Progenitor cell of endocrine pancreas (in vitro differentiated cells): ENCODE measurements at places on chromosomes 13 and 19. TPM values are rescaled to one million over a fixed set of nuclear protein-coding genes. Genes with fewer than 3 reads are reported as not detected.

Gene URAD
- total RNA-seq, result not detected in 2 replicates

Gene ATP4A
- total RNA-seq, result 0.18 TPM in 1 of 2 replicates, not detected in the other

Gene TSSK6
- 2.7 and 3.3 TPM in 2 replicates for total RNA-seq

Gene KIR3DL2
- not detected in 2 replicates for total RNA-seq

Gene XPO4
- total RNA-seq, result 22.8 and 23.7 TPM in 2 replicates

Gene SLC15A1
- 0.53 and 1.2 TPM in 2 replicates for total RNA-seq

Gene CGB3
- not detected in 2 replicates for total RNA-seq

Gene CEACAM4
- not detected in 2 replicates for total RNA-seq

GRCh38 chr19:48284896-48285295 is 15.0 kb downstream of the ZNF114 start:
- H3K27me3 ChIP-seq, result no peaks in the 10 kb centered on the region
- no peak for DNase-seq
- H3K27ac ChIP-seq, result no peak overlapping the region
- H3K4me3 ChIP-seq, result no peak overlapping the region

GRCh38 chr19:43941209-43941608 is 6.1 kb upstream of the ZNF45 start:
- H3K36me3 ChIP-seq, result no peaks in the 10 kb centered on the region
- no peak overlapping the region for H3K27ac ChIP-seq
- DNase-seq, result no peak
- H3K4me3 ChIP-seq, result no peak overlapping the region
- H3K4me1 ChIP-seq, result no peaks in the 10 kb centered on the region

GRCh38 chr13:61123538-61124289 is 291.9 kb downstream of the PCDH20 start:
- no peaks in the 10 kb centered on the region for H3K36me3 ChIP-seq
- peaks cover 3% of the 10 kb centered on the region for H3K4me1 ChIP-seq
- no peaks in the 10 kb centered on the region for H3K27me3 ChIP-seq
- H3K4me3 ChIP-seq, result no peak overlapping the region
- DNase-seq, result no peak

DNA sequence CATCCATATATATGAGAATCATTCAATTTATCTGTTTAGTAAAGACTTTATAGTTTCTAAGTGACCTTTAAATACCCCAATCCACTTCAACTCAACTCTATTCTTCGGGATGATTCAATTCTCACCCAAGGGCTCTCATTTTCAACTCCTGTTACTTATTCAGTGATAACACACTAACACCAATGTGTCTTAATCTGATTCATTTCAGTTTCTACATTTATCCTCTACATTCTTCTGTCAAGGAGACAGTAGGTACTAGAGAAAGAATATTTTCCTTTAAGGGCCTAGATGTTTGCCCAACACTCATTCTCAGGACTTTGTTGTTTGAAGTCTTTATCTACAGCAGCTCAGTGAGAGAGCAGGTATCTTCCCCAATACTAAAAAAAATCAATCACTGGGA is 7.1 kb downstream of the ARGLU1 start:
- H3K4me3 ChIP-seq, result no peak overlapping the region
- DNase-seq, result no peak
- no peak overlapping the region for H3K27ac ChIP-seq
- peaks cover 31% of the 10 kb centered on the region for H3K36me3 ChIP-seq
- peaks cover 44% of the 10 kb centered on the region for H3K4me1 ChIP-seq

DNA sequence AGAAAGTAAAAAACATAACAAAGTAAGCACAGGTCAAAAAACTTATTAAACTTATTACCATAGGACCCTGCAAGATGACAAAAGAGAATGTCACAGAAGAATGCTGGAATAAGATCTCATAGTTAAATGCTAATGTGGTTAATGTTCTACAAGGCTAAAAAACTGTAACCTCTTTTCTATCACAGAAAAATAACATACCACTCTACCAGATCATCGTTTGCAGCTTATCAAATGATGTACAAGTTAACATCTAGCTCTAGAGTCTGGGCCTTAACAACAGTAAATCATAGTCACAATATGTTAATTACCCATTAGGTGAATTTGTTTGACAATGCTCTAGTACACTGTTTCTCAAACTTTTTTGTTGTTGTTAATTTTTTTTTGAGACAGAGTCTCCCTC is 53.0 kb downstream of the NUFIP1 start:
- H3K4me3 ChIP-seq, result no peak overlapping the region
- H3K27ac ChIP-seq, result no peak overlapping the region
- H3K36me3 ChIP-seq, result peaks cover 12% of the 10 kb centered on the region

DNA sequence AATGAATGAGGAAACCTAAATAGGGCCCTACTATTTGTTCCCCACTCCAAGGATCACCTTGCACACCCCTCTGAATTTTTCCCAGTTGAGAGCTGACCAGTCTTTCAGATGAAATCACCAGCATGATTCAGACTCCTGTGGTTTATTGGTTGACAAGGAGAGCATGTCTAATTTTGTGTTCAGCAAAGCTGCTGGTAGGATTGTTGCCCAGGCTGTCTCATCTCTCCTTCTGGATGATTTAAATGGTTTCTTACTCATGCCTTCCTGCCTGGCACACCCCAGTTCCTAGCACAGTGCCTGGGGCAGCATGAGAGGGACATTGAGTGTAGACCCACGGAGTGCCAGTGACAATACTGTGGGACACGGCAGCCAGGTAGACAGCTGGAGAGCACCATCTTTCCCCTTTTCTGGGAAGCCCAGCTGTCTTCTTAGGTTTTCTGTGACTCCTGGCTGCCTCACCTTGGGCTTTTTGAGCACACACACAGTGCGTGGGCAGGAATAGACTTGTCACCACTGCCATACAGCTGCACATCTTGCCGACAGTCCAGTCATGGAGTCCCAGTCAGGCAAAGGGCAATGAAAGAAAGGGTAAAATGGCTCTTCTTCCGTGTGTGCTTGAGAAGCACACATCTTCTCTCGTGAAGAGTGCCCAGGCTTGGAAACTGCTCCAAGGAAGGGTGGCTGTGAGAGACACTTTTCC is 12.3 kb downstream of the FGF9 start:
- no peaks in the 10 kb centered on the region for H3K27me3 ChIP-seq
- H3K36me3 ChIP-seq, result peaks cover 18% of the 10 kb centered on the region
- no peak for DNase-seq
- no peak overlapping the region for H3K27ac ChIP-seq

- DNase-seq, result no peak
- no peak overlapping the region for H3K4me3 ChIP-seq
- H3K27ac ChIP-seq, result no peak overlapping the region
- H3K27me3 ChIP-seq, result peaks cover 7% of the 10 kb centered on the region
Observed at GRCh38 chr19:8192221-8192820, 16.8 kb upstream of the CERS4 start.

- peak overlapping the region; percentile 84 for H3K27ac ChIP-seq
- no peak for DNase-seq
- H3K4me3 ChIP-seq, result peak overlapping the region; percentile 79
- peaks cover 2% of the 10 kb centered on the region for H3K36me3 ChIP-seq
Observed at GRCh38 chr13:48410199-48410598, 2.7 kb downstream of the LPAR6 start.

DNA sequence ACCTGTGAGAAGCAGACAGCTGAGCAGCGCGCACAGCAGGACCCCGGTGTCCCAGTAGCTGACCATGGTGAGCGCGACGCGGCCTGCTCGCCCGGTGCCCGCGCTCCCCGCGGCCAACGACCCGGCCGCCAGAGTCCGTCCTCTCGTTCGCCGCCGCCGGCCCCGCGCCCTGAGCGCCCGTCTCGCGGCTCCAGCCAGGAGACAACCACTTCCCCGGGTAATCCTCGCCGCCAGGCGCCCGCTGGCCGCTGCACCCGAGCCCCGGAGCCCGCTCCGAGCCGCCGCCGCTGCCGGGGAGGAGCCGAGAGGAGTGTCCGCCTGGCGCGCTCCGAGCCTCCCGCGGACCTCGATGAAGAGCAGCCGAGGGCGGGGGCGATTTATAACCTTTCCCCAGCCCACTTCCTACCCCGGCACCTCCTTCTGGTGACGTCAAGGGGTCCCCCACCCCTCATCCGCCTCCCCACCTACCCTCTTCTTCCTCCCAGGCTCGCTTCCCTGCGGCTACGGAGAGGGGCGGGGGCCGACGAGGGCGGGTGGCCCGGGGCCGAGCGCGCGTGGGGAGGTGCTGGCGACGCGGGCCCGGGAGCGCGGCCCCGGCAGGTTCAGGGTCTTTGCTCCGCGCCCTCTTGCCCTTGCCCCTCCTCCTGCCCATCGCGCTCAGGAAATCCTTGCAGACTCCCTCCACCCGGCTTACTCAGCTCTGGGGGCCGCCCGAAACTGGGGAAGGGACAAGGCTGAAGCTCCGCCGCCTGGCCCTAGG is at the start of gene FLT1:
TSS of gene FLT1 (minus strand) at position 351 of the 760 bp plus-strand sequence. CDS start at position 66, 285 bp downstream.
- peak within 1 kb of the TSS; percentile 63 for H3K4me3 ChIP-seq
- H3K36me3 ChIP-seq, result no peaks in the 10 kb centered on the region
- peak within 1 kb of the TSS; percentile 21 for H3K27ac ChIP-seq

- H3K4me1 ChIP-seq, result no peaks in the 10 kb centered on the region
- peaks cover 11% of the 10 kb centered on the region for H3K36me3 ChIP-seq
- H3K27me3 ChIP-seq, result no peaks in the 10 kb centered on the region
- H3K27ac ChIP-seq, result peak overlapping the region; percentile 64
- no peak overlapping the region for H3K4me3 ChIP-seq
Observed at GRCh38 chr19:18861235-18861634, 29.5 kb downstream of the UPF1 start.

- H3K36me3 ChIP-seq, result no peaks in the 10 kb centered on the region
- DNase-seq, result no peak
- H3K4me1 ChIP-seq, result peaks cover 1% of the 10 kb centered on the region
- H3K27ac ChIP-seq, result no peak overlapping the region
Observed at GRCh38 chr13:21071924-21072323, 10.5 kb upstream of the LATS2 start.

- DNase-seq, result no peak
- H3K27ac ChIP-seq, result no peak overlapping the region
- H3K27me3 ChIP-seq, result no peaks in the 10 kb centered on the region
- H3K4me3 ChIP-seq, result no peak overlapping the region
Observed at GRCh38 chr13:24627946-24628345, 52.3 kb upstream of the ATP12A start.

DNA sequence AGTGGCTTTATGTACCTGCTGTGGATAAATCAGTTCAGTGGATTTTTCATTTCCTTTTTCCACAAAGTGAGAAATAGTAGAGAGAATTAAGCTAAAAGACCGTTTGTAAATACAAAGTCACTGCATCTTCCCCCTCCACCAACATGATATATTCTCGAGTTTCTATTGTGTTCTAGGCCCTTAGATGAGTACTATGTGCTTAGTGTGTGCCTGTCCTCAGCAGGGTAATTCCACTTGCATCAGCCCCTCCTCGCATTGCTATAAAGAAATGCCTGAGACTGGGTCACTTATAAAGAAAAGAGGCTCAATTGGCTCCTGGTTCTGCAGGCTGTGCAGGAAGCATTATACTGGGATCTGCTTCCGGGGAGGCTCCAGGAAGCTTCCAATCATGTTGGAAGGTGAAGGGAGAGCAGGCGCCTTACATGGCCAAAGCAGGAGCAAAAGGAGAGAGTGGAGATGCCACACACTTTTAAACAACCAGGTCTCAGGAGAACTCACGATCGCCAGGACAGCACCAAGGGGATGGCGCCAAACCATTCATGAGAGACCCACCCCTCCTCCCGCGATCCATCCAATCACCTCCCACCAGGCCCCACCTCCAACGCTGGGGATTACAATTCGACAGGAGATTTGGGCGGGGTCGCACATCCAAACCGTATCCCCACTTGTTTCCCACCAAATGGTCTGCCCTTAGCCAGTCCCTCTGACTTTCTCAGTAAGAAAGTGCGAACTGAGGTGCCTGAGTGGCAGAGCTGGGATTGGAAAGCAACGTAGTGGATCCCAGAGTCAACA is 102.3 kb upstream of the ABCC4 start:
- no peak for DNase-seq
- H3K4me1 ChIP-seq, result peaks cover 7% of the 10 kb centered on the region
- H3K27me3 ChIP-seq, result no peaks in the 10 kb centered on the region
- H3K36me3 ChIP-seq, result no peaks in the 10 kb centered on the region

GRCh38 chr13:67763384-67763783 is 533.2 kb upstream of the PCDH9 start:
- no peaks in the 10 kb centered on the region for H3K36me3 ChIP-seq
- no peaks in the 10 kb centered on the region for H3K27me3 ChIP-seq
- H3K4me1 ChIP-seq, result peaks cover 1% of the 10 kb centered on the region
- H3K27ac ChIP-seq, result no peak overlapping the region
- DNase-seq, result no peak
- H3K4me3 ChIP-seq, result no peak overlapping the region

- H3K27me3 ChIP-seq, result peaks cover 16% of the 10 kb centered on the region
- no peaks in the 10 kb centered on the region for H3K36me3 ChIP-seq
- H3K4me1 ChIP-seq, result no peaks in the 10 kb centered on the region
- DNase-seq, result no peak
Observed at GRCh38 chr19:6802336-6803035, 30.0 kb downstream of the VAV1 start.

GRCh38 chr19:6108721-6109633 is 1.3 kb downstream of the RFX2 start:
- H3K27me3 ChIP-seq, result no peaks in the 10 kb centered on the region
- H3K36me3 ChIP-seq, result peaks cover 3% of the 10 kb centered on the region
- DNase-seq, result no peak
- peaks cover 26% of the 10 kb centered on the region for H3K4me1 ChIP-seq

DNA sequence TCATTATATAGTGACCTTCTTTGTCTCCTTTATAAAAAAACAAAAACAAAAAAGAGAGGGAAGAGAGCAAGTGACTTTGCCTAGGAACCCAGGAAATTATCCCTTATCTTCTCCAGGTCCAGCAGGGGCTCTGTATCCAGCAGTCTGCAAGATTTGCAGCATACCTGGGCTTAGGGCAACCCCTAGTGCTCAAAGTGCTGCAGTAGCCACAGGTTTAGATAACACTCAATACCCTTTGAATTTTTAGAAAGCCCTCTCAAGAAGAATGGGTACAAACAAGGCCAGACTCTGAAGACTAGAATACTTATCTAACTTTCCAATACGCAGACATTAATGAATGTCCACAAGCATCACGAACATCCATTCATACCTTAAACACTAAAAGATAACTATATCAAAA is 43.2 kb downstream of the CCNA1 start:
- H3K4me3 ChIP-seq, result no peak overlapping the region
- no peaks in the 10 kb centered on the region for H3K4me1 ChIP-seq
- DNase-seq, result no peak

GRCh38 chr13:36666477-36667229 is 7.2 kb upstream of the SERTM1 start:
- H3K27ac ChIP-seq, result no peak overlapping the region
- peaks cover 47% of the 10 kb centered on the region for H3K27me3 ChIP-seq
- H3K4me3 ChIP-seq, result no peak overlapping the region

DNA sequence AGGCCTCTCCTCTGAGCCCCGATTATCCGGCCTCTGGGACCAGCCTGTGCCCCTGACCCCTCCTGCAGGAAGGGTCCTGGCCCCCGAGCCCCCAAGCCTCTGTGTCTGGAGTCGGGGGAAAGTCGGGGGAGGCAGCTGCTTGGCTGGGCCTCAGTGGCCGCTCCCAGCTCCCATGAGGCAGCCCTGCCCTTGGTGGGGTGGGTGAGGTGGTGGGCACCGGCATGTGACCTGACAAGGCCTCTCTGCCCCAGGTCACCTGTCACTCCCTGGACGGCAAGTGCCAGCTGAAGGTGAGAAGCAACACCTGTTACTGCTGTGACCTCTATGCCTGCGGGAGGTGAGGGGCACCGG is 41.5 kb downstream of the TMEM255B start:
- no peaks in the 10 kb centered on the region for H3K36me3 ChIP-seq
- no peak overlapping the region for H3K27ac ChIP-seq
- no peaks in the 10 kb centered on the region for H3K4me1 ChIP-seq
- no peak overlapping the region for H3K4me3 ChIP-seq
- no peaks in the 10 kb centered on the region for H3K27me3 ChIP-seq

- H3K36me3 ChIP-seq, result no peaks in the 10 kb centered on the region
- no peaks in the 10 kb centered on the region for H3K4me1 ChIP-seq
- DNase-seq, result no peak
- no peak overlapping the region for H3K4me3 ChIP-seq
- no peaks in the 10 kb centered on the region for H3K27me3 ChIP-seq
- no peak overlapping the region for H3K27ac ChIP-seq
Observed at GRCh38 chr13:88857256-88857655, 1186.1 kb downstream of the SLITRK5 start.
